ENCODE measurements at places on chromosomes 4 and X.

DNA sequence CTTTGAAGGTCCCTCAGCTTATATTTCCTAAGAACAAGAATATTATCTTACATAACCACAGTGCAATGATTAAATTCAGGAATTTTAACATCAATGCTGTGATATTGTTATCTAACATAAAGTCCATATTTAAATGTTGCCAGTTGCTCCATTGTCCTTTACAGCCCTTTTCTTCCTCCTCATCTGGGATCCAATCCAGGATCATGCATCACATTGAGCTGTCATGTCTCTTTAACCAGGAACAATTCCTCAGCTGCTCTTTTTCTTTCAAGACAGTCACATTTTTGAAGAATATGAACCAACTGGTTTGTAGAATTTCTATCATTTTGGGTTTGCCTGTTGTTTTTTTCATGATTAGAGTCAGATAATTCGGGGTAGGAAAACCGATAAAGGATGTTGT lies 12.0 kb downstream of the TMSB4X start:
- no peak for DNase-seq

DNA sequence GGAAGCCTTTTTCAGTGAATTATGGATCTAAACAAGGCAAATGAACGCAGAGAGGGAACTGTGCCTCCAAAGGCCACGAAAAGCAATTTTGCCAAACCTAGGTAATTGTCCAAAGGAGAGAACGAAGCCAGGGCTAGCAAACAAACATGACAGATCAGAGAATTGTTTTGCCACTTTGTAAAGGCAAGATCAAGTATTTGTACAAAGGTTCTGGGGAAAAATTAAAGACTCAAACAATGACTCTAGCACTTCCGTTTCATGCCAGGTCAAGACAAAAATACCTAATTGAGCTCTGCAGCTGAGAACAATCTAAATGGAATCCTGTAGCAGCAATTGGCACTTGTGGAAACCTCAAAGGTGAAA lies 8.5 kb downstream of the RBM47 start:
- DNase-seq, result no peak

GRCh38 chr4:1855333-1856070 lies 454 bp downstream of the LETM1 start:
- DNase-seq, result no peak

DNA sequence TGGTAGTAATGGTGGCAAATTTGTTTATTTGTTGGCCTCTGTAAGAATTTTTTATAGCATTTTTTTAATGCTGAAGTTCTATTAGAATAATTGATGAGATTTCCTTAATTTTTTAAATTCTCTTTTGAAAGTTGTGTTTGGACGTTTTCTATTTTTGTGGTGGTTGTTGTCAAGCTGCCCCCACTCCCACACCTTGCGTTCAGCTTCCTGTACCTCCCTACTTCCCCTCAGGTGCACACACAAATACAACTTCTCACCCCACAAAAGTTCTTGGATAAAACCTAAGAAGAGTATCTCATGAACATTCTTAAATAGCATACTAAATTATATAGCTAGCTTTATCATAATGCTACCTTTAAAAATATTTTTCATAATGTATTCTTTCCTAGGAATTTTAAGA lies 38.7 kb downstream of the EXOC1 start:
- DNase-seq, result no peak

- no peak for DNase-seq
Observed at GRCh38 chr4:531721-532565, 32.9 kb downstream of the PIGG start.

- DNase-seq, result no peak
Observed at GRCh38 chr4:128311659-128312403, 24.2 kb upstream of the PGRMC2 start.

DNA sequence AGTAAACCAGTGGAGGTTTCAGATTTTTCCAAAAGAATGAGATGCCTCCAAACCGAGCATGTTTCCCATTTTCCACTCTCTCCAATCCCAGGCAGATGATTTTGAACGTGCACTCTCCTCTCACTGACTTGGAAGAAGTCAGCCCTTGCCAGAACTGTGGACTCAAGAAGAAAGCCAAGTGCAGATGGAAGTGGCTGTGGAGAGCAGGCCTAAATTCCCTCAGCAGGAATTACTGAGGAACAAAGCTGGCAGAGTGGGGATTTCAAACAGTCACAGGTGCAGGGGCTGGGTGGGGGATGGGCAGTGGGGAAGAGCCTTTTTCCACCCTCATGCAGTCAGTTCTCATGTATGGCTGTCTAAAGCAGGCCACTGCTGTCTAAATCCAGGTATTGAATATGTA lies 83.5 kb upstream of the PLAC1 start:
- no peak for DNase-seq

DNA sequence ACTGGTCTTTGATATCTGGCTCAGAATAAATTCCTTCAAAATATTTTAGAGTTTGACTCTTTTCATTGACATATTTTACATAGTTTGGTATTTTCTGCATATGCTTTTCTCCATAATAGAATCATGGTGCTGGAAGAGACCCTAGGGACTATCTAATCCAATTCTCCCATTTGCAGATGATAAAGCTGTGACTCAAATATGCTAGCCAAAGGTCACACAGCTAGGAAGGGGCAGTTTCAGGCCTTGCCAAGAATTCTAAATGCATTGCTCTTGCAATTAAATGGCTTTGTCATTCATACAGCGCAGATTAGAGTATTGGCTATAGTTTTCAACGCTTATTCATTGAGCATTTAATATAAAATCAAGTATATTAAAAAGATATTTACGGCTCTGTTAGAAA lies 374.1 kb upstream of the RASGEF1B start:
- DNase-seq, result no peak

DNA sequence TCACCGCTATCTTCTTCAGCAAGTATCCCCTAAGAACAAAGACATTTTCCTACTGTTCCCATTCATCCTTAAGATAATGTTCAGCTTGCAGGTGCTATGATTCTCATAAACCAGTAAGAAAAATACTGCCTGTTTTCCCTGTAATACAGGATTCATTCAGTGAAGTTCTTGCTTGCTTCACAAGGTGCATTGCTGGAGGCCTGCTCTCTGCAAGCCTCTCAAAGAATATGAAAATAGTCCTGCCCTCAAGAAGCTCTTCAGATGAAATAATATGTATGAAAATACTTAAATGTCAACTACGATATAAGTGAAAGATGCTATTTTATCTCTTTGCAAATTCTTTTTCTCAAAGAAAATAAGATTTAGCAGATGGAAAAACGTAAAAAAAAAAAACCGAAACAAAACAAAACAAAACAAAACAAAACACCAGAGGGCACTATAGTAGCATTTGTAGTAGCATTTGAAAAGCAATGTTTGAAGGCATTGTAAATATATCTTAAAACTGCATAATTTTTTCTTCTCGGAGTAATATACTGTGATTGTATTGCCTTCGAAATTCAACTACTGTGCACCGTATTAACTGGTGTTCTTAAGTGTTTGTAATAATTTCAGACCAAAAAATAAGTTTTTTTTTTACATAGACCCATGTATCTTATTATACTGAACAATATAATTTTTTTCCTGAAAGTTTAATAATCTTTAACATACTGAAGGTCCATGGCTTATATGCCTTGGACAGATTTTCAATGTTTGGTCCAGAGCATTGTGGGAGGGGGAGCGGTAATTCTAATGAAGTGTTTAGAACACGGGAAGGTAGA lies 26.0 kb downstream of the ADH4 start:
- DNase-seq, result no peak

- no peak for DNase-seq
Observed at GRCh38 chr4:176230836-176231235, 35.5 kb upstream of the SPATA4 start.

DNA sequence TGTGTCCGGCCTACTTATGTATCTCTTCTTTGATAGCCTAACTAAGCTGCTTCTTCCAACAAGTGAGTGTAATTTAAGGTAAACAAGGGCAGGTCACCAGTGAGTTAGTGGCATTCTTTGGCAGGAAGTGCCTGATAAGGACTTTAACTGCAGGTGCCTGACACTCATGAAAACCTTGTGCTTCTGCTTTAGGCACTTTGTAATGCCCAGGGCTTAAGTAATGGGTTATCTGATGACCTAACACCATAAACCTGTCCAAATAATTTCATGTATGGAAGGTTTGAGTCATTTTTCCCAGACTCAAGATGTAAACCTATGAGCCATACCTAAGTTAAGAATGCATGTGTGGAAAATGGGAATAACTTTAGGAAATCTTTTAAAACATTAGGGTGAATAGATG lies 43.0 kb downstream of the BCOR start:
- no peak for DNase-seq

DNA sequence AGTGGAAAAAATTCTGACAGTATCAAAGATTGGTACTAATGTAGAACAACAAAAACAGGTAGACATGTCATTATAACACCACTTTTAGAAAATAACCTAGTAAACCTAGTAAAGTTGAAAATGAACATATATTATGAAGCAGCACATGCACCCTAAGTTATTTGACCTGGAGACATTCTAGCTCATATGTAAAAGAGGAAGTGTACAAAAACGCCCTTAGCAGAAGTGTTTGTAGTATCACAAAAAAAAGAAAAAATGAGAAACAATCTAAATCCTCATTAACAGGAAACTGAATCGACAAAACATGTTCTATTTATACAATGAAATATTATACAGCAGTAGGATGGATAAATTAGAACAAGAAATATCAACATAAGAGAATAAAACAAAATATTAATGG lies 318.9 kb upstream of the PPP1R2C start:
- DNase-seq, result no peak

DNA sequence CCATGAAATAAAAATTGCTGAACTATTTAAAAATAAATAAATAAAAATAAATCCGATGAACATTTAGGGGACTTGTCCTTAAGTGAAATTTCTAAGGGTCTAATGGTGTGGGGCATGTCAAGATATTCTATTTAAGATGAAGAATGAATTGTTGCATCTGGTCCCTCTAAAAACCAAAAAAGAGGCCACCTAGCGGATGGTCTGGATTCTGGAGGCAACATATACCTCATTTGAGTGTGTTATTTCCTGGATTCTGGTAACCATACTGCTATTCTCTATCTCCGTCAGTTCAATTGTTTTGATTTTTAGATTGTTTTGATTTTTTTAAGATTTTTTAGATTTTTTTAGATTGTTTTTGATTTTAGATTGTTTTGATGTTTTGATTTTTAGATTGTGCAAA lies 28.3 kb downstream of the AGTR2 start:
- no peak for DNase-seq

DNA sequence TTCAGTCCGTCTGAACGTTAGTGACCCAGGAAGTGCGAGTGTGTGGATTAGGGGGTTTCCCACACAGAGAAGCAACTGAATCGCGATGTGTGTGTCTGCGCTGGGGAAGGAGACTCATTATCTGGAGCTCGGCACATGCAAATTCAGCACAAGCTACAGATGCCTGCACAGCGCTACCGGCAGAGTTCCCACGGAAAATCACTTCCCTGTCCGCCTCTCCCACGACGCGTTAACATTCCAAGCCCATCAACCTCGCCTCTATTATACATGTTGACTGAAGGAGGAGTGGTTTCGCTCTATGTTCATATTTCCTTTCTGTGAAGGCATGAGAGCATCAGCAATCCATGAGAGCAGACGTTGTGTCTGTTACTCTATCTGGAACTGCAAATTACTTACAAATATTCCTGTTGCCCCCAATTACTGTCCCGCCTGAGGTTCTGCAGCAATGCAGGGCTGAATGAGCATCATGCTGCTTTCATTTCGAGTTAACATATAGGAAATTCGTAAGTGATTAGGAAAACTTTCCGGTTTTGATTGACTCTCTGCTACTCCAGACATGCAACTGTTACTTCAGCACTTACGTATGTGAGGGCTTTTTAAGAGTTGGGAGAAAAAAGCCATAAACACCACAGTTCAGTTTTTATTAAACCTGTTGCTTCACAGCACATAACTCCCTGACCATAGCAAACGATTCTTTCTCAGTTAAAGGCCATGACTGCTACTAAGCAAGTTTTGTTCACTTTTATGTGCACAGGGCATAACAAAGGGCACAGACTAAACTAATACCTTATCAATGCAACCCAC lies 15.0 kb upstream of the MTNR1A start:
- no peak for DNase-seq

All from hypothalamus (tissue), 51 donors.